Testis (tissue), 5 donors: ENCODE measurements at places on chromosomes 2 and 18. TPM values are rescaled to one million over a fixed set of nuclear protein-coding genes. Genes with fewer than 3 reads are reported as not detected.

Gene AAMP
- 154 TPM for total RNA-seq

Gene TRIM43
- total RNA-seq = 1.3 TPM

Gene GPR55
- 14.7 TPM for total RNA-seq

Gene R3HDM1
- 106 TPM for total RNA-seq

DNA sequence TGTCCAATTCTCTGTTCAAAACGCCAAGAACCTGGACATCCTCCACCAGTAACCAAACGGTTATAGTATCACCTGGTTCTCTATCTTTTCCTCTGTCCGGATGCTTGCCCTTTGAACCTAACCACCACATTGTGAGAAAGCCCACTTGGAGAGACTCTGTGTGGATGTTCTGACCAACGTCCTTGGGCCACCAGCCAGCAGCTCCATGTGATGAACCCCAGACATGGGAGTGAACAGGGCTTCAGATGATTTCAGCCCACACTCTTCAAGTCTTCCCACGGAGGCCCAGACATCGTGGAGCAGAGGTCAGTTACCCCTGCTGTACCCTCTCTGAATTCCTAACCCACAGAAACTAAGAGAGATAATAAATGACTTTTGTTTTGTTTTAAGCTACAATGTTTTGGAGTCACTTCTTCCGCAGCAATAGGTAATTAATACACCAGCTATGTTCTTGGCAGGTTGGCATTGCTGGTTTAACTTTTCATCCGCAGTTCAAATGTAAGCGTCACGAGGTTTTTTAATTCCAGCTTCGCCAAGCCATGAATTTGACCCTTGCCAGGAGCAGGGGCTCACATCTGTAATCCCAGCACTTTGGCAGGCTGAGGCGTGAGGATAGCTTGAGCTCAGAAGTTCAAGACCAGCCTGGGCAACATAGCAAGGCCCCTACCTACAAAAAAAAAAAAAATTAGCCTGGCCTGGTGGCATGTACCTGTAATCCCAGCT, 36.1 kb upstream of the ZNF532 start:
- peaks cover 24% of the 10 kb centered on the region for H3K4me1 ChIP-seq
- no peaks in the 10 kb centered on the region for H3K27me3 ChIP-seq
- H3K27ac ChIP-seq = peak overlapping the region; percentile 84

DNA sequence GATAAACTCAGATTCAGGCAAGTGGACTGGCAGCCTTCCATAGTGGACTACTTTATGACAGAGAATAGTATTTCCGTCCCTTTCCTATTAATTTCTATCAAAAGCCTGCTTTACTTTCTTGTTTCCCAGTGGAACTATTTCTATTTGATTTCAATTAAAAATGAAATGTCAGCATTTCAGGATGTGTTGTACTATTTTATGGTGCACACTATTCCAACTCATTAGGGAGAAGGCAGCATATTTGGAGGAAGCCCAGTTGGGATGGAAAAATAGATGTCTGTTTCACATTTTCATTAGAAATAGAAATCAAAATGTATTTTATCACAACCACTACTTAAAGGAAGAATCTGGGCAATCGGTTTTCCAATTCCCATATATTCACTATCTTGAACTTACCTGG, 37.9 kb upstream of the TCF4 start:
- no peaks in the 10 kb centered on the region for H3K36me3 ChIP-seq
- no peak overlapping the region for H3K27ac ChIP-seq
- H3K27me3 ChIP-seq = no peaks in the 10 kb centered on the region
- no peak for DNase-seq

DNA sequence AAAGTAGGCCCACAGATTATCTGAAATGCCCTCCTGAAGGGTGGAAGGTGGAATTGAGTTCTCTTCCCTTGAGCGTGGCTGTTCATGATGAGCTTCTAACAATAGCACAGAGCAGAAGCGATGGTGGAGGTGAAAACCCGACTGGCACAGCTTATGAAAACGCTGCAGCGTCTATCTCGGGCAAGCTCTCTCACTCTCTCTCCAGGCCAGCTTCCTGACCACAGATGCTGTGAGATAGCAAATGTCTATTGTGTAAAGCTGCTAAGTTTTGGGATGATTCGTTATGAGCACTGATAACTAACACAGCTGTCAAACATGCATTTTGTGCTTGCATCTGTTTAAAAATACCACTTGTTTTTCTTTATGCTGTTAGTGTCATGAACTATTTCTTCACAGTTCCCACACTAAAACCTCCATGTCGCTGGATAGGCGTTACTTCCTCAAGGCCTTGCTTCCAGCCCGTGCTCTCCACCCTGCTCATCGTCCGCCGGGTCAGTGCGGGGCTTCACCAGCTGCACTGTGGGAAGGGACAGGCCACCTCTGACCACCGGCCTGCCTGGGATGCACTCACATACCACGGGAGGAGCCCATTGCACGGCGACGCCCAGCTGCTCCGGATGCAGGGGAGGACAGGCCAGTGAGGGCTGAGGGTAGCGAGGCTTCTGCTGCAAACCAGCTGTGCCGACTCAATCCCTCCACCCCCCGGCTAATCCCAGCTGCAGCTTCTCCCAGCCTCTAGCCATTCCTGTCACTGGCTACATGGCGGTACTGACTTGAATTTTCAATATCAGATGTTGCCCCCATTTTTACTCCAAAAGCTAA, 60.0 kb upstream of the OTOS start:
- peak; percentile 11 for DNase-seq
- H3K27ac ChIP-seq = no peak overlapping the region
- H3K27me3 ChIP-seq = no peaks in the 10 kb centered on the region

DNA sequence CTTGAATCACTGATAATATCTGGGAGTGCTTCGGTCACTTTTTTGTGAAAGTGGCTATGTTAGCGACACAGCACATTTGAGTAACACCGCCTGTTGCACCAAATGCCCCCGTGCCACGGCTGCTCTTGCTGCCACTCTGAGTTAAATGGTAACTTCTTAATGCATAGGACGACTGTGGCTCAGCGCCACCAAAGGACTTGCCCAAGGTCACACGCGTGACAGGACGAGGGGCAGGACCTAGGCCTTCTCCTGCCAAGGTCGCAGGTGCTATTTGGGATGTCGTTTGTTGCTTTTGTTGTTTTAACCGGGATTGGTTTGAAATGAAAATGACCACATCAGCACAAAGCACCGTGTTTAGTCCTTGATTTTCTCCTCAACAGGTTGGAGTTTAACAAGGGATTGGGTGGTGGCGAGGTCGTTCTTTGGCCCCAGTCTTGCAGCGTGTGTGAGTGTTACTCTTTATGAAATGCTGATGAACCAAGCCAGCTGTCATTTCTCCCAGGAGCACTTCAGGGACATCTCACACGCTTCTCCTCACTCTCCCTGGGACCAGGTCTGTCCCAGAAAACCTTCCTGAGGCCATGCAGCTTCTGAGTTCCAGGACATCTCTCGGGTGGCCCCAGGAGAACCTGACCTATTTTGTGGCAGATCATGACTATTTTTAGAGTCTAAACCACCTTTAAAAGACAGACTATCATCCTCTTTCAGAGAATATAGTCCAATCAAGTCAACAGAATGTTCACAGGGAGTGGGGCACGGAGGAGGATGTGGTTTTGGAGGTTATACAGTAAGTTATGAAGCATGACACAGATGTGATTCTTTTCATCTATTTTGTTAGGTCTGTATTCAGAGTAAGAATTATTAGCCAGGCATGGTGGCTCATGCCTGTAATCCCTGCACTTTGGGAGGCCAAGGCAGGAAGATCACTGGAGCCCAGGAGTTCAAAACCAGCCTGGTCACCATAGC, 49.9 kb downstream of the MTCL1 start:
- no peak overlapping the region for H3K4me3 ChIP-seq
- no peak overlapping the region for H3K27ac ChIP-seq
- DNase-seq = peak; percentile 12
- H3K27me3 ChIP-seq = no peaks in the 10 kb centered on the region

DNA sequence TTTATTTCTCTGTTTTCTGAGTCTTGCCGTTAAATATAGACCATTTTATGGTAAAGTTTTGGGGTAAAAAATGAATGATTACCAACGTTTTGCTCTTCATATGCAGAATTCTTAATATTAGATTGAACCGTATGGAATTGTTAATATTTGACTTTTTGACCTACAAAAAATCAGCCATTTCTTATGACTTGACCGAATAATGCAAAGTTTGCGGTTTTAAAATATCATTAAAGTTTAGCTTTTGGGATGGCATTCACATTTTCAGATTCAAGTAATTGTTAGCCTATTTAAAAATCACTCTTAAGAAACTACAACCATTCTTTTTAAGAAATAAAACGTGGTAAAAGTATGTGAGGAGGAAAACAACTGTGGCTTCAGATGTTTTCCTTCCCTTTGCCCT, 138.0 kb downstream of the HAUS1 start:
- H3K27ac ChIP-seq = no peak overlapping the region
- no peaks in the 10 kb centered on the region for H3K27me3 ChIP-seq
- H3K4me3 ChIP-seq = no peak overlapping the region
- H3K36me3 ChIP-seq = no peaks in the 10 kb centered on the region
- H3K4me1 ChIP-seq = no peaks in the 10 kb centered on the region

DNA sequence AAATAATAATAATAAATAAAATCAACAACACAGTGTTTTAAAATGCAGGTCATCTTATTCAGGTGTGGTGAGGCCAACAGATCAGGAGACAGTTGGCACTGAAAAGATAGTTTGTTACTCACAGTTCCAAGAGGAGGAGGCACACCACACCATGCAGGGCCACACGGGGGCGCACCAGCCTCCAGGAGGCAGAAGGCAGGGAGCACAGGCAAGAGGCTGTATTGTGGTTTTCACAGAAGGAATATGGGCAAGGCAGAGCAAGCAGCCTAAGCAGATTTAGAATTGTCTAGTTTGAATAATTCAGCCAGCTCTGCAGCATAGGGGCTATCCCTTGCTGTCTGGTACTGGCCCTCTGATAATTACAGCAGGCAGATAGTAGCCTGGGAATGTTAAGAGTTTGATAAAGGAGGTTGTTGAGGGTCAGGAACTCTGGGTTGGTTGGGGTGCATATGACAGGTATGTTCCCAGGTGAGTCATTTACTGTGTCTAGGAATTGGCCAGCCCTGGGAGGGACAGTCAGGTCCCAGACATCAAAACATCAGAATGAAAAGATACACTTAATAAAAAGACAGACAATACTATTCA, 31.3 kb downstream of the KIAA2012 start:
- no peaks in the 10 kb centered on the region for H3K4me1 ChIP-seq
- no peaks in the 10 kb centered on the region for H3K27me3 ChIP-seq
- H3K4me3 ChIP-seq = no peak overlapping the region
- H3K27ac ChIP-seq = no peak overlapping the region
- peak; percentile 52 for DNase-seq

GRCh38 chr2:44250376-44250775, 24.9 kb upstream of the SLC3A1 start:
- no peaks in the 10 kb centered on the region for H3K4me1 ChIP-seq
- no peak overlapping the region for H3K4me3 ChIP-seq
- DNase-seq = no peak

GRCh38 chr2:149733936-149734685, 146.5 kb upstream of the MMADHC start:
- peaks cover 36% of the 10 kb centered on the region for H3K4me1 ChIP-seq
- no peak overlapping the region for H3K4me3 ChIP-seq
- H3K36me3 ChIP-seq = no peaks in the 10 kb centered on the region

GRCh38 chr18:79567481-79568147, 112.0 kb upstream of the CTDP1 start:
- H3K36me3 ChIP-seq = no peaks in the 10 kb centered on the region
- H3K27me3 ChIP-seq = no peaks in the 10 kb centered on the region
- no peak for DNase-seq
- H3K4me3 ChIP-seq = no peak overlapping the region
- no peak overlapping the region for H3K27ac ChIP-seq

DNA sequence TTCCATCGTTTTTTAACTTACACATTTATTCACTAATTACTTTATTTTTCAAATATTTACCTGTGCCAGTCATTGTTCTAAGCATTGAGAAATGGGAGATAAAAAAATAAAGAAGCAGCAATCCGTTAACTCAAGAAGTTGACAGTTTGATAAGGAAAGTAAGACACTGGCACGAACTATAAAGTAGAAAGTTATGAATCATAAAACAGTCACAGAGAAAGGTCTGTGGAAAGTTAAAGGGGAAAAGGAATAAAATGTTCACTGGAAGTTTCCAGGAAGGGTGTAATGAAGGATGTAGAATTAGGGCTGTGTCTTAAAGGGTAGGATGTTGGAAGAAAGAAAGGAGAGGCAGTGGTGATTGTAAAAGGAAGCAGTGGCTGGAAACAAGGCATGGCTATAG, 118.9 kb downstream of the RDH14 start:
- H3K27ac ChIP-seq = no peak overlapping the region
- peaks cover 9% of the 10 kb centered on the region for H3K4me1 ChIP-seq
- no peak overlapping the region for H3K4me3 ChIP-seq
- DNase-seq = no peak

- no peaks in the 10 kb centered on the region for H3K4me1 ChIP-seq
- no peak overlapping the region for H3K27ac ChIP-seq
- H3K27me3 ChIP-seq = no peaks in the 10 kb centered on the region
- H3K4me3 ChIP-seq = no peak overlapping the region
- no peak for DNase-seq
These were observed 5.9 kb upstream of the SCYGR2 start for GRCh38 chr2:227592694-227593387.

DNA sequence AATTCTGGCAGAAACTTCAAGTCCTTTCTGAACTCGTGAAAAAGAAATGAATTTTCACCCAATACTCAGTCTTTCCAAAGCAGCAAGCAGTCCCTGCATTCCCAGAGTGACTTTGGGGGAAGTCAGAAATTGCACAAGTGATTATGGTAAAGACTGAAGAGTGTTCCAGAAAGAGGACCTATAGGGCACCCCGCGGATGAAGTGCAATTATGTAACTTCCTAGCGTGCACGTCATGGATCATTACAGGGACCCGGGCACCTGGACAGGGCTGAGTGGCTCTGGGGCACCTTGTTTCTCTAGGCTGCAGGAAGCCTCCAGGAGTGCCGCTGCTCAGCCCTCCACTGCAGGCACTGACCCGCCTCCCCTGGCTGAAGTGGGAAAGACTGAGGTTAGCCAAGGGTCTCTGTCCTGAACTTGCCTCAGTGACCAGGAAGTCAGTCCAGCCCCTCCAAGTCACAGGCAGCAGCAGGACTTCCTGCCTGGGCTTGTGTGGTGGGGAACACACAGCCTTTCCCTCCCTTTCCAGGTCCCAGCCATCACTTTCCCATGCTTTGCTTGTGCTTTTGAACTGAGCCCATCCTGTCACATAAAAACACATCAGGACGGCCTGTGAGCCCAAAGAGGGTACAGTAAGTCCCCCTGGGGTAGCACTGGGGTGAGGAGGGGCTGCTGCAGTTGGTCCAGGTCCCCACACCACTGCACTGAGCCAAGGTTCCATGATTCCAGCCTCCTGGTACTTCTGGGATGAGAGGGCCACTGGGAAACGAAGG, 19.8 kb downstream of the TMEM185B start:
- H3K27me3 ChIP-seq = no peaks in the 10 kb centered on the region
- H3K27ac ChIP-seq = no peak overlapping the region
- no peaks in the 10 kb centered on the region for H3K36me3 ChIP-seq
- H3K4me3 ChIP-seq = no peak overlapping the region
- no peak for DNase-seq
- peaks cover 4% of the 10 kb centered on the region for H3K4me1 ChIP-seq

DNA sequence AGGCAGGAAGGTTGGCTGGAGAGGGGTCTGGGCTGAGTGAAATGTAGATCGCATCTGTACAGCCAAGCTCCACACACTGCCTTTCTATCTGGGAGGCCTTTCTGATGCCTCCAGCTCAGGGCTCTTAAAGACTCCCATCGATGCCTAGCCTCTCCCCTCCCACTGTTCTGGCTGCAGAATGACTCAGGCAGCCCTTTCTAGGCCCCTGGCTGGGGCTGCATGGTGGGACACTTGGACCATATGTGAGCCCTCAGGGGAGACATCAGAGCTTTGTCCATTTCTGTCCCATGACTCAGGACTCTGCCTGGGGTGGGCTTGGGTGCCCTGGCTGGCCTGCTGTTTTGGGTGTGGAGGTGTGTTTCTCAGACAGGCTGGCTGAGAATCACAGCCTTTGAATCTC, 101.3 kb downstream of the CELF4 start:
- no peak overlapping the region for H3K27ac ChIP-seq
- H3K27me3 ChIP-seq = no peaks in the 10 kb centered on the region
- H3K4me3 ChIP-seq = no peak overlapping the region
- no peaks in the 10 kb centered on the region for H3K36me3 ChIP-seq
